ENCODE measurements at places on chromosomes 12 and 14.

DNA sequence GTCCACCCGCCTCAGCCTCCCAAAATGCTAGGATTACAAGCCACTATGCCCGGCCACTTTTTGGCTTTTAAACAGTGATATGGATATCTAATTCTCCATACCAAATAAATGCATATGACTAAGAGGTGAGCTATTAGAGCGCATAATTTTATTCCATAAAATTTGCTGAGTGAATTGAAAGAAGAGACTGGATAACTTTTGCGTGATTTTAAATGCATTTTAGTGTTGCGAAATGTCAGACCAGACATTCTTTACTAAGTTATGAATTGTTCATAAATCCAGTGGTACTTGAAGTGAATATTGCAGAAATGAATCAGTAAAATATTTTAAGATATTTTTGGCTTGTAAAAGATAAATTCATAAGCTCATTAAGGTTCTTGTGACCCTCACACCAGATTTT is 50.9 kb upstream of the DIP2B start:
- no peak for DNase-seq

DNA sequence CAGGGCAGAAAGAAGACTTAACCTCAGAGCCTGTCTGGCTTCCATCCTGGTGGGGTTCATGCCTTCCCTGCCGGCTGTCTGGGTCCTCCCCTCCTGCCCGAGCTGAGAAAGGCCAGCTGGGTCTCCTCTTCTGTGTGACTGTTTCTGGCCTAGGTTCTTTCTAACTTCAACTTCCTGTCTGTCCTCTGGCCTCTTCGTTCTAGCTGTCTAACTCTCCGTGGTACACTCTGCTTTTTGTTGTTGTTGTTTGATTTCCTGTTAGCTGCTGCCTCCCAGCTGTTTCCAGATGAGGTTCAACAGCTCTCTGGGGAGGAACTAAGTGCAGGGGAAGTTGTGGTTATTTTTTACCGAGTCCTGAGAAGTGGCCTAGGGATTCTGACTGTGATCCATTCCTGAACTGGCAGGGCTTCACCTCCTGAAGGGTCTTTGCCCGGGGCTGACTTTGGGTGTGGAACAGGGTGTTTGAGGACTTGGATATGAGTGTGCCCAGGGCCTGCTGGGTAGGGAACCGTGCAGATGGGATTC is 3.2 kb downstream of the MLXIP start:
- no peak for DNase-seq

GRCh38 chr12:103998976-103999375 is 33.3 kb downstream of the TDG start:
- DNase-seq, result no peak

- no peak for DNase-seq
Observed at GRCh38 chr12:120739031-120739762, 13.6 kb downstream of the ACADS start.

- DNase-seq, result no peak
Observed at GRCh38 chr12:28027947-28028724, 55.6 kb upstream of the PTHLH start.

Data from stimulated activated CD8-positive, alpha-beta memory T cell treated with anti-CD3 and anti-CD28 coated beads, Interleukin-4, amount 100 ng/mL, for 1 hour (primary cell).